ENCODE measurements at places on chromosomes 5 and 9. TPM values are rescaled to one million over a fixed set of nuclear protein-coding genes. Genes with fewer than 3 reads are reported as not detected.

Gene HMGCR
- 49.9 TPM for total RNA-seq

DNA sequence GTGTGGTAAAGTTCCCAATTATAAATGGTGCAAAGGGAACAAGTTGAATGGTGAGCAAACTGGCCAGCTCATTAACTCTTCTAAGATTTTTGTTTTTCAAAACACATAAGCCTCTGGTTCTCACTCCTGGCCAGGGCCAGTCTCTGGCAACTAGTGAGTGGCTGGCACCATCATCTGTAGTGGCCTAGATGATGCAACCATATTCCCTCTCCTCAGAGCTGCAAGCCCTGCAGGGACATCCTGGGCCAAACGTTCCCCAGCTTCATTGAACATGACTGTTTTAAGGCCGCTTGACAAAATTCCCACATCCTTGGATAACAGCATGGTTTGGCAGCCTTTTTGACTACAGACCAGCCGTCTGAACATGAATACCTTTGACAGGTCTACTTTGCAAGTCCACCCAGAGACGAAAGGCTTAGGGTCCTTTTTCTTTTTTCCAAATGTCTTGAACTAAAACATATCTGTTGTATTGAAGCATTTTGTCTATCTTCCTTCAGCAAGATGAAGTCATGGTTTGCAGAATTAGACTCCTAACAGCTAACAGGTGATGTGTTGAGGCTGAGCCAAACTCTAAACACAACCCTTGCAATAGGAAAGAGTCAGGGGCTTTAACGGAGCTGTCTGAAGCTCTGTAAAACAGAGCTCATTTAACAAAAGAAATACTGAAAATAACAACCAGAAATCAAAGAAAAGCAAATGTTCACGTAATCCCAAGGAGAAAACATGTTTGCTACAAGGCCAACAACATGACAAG lies 23.8 kb downstream of the MACROH2A1 start:
- DNase-seq: no peak

- DNase-seq: no peak
These were observed 27.6 kb downstream of the KIF4B start for GRCh38 chr5:155040984-155041653.

DNA sequence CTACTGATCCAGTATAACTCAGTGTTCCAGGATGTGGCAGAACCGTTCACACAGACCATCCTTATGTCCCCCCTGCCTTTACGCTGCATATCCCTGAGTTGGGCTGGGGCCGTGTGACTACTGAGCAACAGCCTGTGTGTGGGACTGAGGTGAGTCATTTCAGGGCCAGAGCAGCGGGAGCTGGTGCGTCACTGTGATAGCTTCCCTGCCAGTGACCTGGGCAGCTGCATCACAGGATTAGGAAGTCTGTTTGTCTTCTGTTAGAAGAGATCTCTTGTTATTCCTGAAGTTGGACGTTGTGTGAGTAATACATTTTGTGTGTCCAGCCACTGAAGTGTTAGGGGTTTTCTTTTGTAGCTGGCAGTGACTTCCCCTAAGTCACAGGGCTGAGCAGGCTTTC lies 35.6 kb downstream of the TPPP start:
- DNase-seq: peak; percentile 45

- no peak for DNase-seq
These were observed 27.8 kb downstream of the ZCCHC10 start for GRCh38 chr5:132998556-132998955.

Data from activated naive CD4-positive, alpha-beta T cell treated with anti-CD3 and anti-CD28 coated beads, Interleukin-2, amount 50 U/mL, for 72 hours (primary cell).